BE2C (cell line): ENCODE measurements at places on chromosomes 2 and 18.
A peak's percentile ranks its signal among the peaks of the same experiment; 100 is the strongest.

- no peak for DNase-seq
Observed at GRCh38 chr18:41798879-41799278, 156.2 kb upstream of the PIK3C3 start.

DNA sequence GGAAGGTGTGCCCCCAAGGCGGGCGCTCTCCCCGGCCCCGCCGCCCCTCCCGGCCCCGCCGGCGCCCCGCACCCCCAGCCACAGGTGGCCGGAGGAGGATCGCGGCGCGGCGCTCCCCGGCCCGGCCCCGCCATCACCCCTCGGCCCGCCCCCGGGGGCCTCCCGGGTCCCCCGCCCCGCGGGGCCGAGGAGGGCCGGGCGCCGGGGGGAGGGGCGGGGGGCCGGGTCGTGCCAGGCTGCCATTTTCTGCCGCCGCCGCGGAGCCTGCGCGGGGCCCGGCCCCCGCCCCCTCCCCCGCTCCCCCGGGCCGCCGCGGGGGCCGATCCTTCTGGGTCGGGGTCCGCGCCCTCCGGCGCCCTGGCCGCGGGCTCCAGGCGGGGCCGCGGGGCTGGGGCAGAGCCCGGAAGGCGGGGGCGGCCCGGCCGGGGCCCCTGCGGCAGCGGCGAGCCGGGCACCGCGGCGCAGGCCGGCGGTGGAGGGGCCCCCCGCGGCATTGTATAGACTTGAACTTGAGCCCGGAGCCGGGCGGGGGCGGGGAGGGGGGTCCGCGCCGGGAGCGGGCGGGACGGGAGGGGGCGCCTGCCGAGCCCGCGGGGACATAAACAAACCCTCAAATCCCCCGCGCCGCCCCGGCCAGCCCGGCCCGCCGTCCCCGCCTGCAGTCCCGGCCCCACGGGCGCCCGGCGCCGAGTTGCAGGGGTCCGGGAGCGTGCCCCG, 556 bp downstream of the DNMT3A start:
- DNase-seq, result peak; percentile 43

GRCh38 chr2:238926761-238927611, 79.1 kb downstream of the TWIST2 start:
- no peak for DNase-seq

DNA sequence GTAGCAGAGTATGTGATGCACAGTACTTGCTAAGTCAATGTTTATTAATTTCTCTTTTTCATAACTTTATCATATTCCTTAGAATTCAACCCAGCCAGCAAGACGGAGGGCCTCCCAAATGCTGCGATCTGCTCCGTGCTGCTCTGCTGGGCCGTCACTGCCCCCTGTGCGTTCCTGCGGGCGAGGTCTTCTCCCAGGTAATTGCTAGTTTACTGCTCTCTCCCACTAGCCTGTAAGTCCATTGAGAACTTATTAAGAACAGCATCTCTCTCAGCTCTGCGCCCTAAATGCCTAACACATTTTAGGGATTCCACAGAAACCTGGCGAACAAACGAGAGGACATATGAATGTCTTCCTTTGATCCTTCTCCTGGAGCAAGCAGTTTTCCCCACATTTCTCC, 153.6 kb upstream of the ARHGAP28 start:
- DNase-seq, result no peak

GRCh38 chr2:196205881-196206435, 34.6 kb upstream of the STK17B start:
- DNase-seq, result no peak

DNA sequence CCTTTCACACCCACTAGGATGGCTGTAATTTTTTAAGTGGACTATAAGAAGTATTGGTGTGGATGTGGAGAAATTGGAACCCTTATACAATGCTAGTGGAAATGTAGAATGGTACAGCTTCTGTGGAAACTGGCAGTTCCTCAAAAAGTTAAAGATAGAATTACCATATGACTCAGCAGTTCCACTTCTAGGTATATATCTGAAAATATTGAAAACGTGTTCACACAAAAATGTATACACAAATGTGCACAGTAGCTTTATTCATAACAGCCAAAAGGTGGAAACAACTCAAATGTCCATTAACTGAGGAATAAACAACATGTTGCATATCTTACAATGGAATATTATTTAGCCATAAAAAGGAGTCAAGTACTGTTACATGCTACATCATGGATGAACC, 17.7 kb downstream of the TANK start:
- DNase-seq, result no peak

GRCh38 chr18:73340135-73340977, 472.6 kb upstream of the NETO1 start:
- no peak for DNase-seq

- DNase-seq, result no peak
Observed at GRCh38 chr2:163475815-163476214, 260.0 kb downstream of the FIGN start.

- DNase-seq, result no peak
Observed at GRCh38 chr18:22273101-22274039, 104.0 kb downstream of the GATA6 start.

GRCh38 chr2:234836271-234836670, 115.5 kb upstream of the SH3BP4 start:
- DNase-seq, result peak; percentile 45

DNA sequence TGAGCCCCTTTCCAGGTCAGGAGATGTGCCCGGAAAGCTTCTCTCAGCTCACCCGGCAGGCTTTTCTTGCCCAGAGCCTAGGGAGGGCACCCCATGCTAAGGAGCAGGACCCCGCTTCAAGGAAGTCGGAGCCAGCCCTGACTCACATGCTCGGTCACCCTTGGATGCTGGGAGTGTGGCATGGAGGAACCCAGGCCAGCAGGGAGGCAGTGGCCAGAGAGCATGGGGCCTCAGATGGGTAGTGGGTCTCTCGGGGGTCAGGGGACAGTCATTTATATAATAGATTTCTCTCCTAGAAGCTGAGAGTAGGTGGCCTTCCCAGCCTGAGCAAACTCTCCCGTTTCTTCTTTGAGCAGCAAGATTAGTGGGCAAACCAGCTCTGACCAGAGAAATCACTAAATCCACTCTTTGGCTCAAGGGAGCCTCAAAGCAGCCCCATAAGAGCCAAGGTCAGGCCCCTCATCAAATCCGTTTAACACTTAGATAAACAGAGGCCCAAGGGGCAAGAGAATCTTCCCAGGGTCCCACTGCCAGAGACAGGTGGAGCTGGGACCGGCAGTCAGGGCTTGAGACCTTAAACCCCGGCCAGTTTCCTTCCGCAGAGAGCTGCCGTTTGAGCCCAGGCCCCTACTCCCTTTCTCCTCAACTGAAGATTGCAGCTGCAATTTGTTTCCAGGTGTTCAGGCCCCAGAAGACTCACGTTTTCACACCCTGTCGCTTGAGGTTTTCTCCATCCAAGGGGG, 113.1 kb downstream of the CYP26B1 start:
- DNase-seq, result no peak

GRCh38 chr2:128506534-128506933, 187.9 kb upstream of the HS6ST1 start:
- DNase-seq, result no peak

DNA sequence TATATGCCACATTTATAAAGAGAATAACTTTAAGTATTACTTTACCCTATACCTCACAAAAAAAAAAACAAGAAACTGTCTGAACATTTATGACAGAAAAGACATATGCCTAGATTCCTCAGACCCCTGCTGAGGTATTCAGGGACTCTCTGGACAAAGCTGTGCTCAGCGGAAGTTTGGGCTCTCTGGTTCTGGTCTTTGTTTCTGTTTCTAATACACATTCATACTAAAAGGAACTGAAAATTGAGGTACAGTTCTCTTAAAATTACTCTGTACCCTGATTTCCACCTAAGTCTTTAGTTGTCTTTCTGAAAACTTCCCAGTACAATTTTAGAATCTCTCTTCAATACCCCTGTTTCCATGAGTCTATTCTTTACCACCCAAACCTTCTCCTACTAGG, 160.3 kb downstream of the IKZF2 start:
- DNase-seq, result no peak

DNA sequence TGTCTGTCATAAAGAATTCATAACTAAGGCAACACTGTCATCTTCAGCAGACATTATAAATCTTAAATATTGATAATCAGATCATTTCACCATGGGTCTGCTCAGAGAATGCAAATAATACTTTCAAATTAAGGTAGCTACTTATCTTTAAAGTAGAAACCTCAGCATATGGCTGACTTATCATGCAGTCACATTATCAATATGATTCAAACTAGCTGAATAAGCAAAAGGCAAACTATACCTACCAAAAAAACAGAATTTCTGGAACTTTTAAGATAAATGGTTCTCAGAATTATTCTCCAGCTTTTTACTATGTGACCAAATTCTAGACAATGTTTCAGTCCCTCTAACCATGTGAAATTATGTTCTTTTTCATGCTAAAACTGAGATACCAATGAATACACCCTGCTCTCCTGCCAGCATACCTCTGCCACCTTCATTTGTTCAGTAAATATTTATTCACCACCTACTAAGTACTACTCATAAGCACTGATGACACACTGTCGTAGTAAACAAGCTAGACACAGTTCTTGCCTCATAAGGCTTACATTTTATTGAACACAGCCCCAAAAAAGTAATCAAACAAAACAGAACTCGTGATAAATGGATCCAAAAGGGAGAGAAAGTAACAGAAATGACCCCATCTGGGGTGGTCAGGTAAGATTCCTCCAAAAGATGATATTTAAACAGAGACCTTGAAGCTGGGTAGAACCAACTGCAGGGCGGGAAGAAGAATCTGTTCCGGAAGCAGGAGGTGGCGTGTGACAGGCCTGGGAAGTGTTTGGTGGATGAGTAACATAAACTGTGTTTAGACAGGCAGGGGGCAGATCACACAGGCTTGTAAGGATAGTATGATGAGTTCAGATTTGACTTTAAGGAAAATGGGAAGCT, 17.7 kb downstream of the SPIRE1 start:
- no peak for DNase-seq

DNA sequence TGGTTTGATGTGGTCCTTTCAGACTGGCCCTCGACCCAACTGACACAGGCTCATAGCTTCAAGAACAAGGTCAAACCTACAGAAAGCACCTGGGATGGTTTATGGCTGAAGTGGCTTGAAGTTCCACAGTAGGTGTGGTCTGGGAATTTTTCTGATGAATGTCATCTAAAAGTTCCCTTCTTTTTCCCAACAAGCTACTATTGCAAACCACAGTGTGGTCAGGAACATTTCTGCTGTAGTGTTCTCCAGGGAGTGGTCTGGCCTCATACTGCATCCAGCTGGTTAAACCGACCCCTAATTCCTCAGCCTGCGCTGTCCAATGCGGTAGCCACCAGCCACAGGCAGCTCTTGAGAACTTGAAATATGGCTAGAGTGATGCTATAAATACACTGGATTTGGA, 92.7 kb downstream of the FAM124B start:
- no peak for DNase-seq

- DNase-seq, result no peak
Observed at GRCh38 chr2:146677280-146677679, 1167.5 kb upstream of the ACVR2A start.

DNA sequence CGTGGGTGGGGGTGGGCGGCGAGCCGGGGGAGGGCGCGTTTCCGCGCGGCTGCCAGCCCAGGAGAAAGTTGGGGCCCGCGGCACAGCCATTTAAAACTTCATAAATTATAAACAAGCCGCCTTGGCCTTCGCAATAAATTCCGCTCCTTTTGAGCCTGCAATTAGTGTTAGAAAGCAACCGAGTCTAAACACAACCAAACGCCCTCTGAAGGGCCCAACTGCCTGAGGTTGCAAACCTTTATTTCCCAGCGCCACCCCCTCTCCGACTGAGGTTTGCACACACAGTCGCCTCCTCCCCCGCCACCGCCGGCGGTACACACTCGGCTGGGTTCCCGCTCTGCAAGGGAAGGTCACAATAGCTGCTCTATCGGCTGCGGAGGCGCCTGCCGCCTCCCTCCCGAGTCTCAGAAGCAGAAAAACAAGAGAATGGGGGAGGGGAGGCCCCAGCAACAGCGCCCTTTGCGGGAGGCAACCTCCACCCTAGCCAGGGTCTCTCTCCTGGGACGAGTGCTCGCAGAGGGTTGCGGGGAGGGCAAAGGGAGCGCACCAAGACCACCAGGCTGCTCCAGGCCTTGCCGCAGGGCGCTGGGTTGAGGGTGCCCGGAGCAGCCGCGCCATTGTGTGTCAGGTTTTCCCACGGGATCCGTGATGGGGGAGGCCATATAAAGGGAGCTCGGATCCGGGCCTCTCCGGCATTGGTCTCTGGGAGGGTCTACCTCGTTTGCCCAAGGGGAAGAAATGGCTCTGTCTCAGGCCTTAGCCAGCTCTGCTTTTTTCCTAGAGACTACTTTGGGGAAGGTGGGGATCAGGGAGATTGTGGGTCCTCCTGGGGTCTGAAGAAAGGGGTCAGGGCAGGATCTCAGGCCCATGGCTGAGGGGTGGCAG, 13.4 kb upstream of the HOXD1 start:
- DNase-seq, result peak; percentile 73

DNA sequence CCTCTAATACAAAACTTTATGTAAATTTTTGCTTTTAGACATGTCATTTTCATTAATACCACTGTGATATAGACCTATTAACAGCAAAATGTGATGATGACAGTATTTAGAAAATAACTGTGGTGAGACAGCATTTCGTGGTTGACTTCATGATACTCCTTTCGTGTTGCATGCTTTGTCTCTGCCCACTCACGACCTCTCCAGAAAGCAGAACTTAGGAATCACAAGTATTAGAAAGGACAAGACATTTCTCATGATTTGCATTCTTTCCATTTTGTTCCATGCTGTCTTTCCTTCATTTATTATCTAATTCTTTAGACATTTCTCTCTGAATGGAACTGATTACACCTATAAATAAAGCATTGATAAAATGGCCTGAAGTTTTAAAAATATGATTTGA, 85.2 kb upstream of the POU3F3 start:
- DNase-seq, result no peak

DNA sequence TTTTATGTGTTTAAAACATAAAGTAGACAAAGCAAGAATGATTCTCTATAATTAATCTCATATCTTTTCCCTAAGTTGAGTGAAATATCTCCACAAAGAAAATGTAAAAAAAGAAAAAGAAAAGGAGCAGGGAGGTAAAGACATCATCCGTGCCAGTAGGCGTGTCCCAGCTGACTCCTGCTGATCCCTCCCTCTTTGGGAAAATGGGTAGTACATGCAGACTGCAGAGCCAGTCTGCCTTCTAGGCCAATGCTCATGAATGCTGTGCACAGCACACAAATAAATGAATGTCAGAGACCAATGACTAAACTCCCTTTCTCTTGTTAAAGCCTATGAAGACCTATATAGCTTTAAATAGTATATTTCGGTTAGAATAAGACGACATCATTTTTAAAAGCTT, 64.7 kb downstream of the RAPH1 start:
- DNase-seq, result no peak

- DNase-seq, result no peak
Observed at GRCh38 chr2:71671895-71672825, 218.8 kb downstream of the DYSF start.

DNA sequence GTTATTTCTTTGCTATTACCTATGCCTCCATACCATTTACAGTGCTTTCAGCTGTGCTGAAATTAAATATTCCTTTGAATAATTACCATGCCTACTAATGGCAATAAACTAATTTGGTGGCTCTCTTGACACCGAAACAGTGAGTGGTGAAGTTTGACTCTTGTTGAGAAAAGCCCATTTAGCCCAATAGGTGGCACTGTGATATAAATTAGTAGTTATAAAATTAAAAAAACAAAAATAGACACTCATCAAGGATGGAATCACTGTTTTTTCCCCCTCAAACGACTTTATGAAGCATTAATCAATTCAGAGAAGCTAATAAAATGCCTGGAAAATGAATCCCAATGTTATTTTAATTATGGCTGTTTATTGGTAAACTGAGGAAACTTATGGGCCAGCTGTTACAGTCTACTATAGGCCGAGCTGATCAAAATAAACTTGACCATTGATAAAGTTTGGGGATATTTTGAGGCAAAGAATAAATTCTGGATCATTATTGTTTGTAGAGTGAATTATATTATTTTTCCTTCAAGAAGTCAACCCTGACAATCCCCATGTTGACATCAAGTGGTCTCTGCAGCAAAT, 339.6 kb downstream of the TRIB2 start:
- peak; percentile 11 for DNase-seq
